Sigmoid colon (tissue), 7 donors: ENCODE measurements at places on chromosomes 6 and 20.

DNA sequence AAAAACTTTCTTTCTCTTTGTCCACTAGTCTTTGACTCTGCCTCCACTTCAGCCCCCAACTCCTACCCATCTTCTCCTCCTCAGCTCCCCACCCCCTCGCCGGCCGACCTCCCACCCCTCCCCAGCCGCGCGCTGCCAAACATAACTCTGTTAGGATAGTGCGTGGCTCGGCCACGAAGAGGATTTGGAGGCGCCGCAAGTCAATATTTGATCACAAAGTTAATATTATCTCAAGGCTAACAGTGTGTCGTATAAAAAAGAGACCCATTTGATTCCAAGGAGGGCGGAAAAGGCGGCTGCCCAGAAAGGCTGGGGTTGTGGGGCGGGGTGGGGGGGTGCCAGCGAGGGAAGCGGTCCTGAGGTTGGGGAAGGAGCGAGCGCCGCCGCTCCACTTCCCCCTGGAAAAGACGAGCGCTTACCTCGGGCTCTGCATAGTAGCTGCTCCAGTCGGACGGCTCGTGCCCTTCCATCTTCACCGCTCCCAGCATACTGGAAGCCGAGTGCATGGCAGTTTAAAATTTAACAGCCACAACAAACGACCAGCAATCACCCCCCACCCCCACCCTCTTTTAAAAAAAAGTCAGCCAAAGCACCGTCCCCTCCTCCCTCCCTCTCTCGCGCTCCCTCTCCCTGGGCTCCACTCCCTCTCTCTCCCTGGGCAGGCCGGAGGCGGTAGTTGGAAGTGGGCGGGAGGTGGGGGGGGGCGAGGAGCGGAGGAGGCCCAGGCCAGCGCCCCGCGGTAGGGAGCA, 425 bp downstream of the FOXA2 start:
- DNase-seq = no peak

- no peak for DNase-seq
These were observed 12.2 kb downstream of the GTPBP2 start for GRCh38 chr6:43616725-43617472.

DNA sequence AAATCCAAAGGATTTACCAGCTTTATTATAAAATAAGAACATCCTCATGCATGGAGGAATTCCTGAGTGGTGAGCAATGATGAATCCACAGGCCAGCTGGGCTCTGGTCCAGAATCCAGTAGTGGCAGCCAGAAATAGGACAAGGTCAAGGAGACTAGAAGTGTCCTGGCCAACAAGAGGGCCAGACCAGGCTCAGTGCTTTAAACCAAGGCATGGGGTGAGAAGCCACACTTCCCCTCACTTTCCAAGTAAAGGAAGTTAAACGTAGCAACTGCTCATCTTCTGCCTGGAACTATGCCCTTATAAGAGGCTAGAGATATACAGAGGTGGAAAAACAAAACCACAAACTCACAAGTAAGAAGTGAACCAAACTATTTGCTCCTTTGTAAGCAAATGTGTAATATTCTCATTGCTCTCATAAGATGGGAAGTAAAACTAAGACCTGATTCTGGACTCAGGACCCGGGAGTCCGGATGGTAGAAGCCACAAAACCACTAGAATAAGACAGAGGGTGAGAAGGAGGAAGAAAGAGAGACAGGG, 253.2 kb downstream of the UST start:
- peak; percentile 81 for DNase-seq

- DNase-seq = no peak
These were observed 11.1 kb downstream of the SIGLEC1 start for GRCh38 chr20:3701061-3701998.
